HCEC 1CT (cell line): ENCODE measurements at places on chromosomes 5 and 9.
A peak's percentile ranks its signal among the peaks of the same experiment; 100 is the strongest.

GRCh38 chr5:61915646-61916045 is 390.4 kb upstream of the KIF2A start:
- no peak for DNase-seq

DNA sequence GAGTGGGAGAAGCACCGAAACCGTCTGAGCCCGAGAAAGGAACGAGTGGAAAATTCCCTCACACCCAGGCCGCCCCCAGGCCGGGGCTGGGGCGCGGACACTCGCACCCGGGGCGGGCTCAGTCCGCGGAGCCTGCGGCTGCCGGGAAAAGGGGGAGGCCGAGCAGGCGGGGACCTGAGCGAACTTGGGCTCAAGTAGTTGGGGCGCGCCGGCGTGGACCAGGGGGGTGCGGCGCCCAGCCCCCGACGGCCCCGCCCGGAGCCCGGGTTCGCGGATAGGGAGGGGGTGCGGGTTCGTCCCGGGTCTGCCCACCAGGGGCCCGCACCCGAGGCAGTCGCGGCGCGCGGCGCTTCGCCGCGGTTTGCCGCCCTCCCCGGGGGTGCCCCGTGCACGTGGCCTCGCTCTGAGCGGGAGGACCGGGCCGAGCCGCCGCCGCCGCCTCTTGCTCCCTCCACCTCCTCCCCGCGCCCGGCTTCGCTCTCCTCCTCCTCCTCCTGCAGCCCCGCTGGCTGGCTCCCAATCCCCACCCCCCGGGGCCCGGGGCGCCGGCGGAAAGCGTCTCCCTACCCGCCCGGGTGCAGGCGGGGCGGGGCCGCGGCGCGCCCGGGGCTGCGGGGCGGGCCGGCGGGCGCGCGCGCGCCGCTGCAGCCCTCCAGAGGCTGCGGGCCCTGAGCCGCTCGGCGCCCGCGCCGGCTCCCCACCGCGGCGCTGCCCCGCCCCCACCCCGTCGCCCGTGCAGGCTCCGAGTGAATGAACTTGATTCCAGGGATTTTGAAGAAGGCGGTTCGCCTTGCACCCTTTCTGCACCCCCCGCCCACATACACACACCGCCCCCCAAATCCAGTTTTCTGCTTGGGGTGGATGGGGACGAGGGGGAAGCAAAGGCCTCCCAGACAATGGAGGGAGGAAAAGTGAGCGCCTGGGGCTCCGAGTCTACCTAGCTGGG is 1.3 kb upstream of the NFIB start:
- DNase-seq, result peak; percentile 32

DNA sequence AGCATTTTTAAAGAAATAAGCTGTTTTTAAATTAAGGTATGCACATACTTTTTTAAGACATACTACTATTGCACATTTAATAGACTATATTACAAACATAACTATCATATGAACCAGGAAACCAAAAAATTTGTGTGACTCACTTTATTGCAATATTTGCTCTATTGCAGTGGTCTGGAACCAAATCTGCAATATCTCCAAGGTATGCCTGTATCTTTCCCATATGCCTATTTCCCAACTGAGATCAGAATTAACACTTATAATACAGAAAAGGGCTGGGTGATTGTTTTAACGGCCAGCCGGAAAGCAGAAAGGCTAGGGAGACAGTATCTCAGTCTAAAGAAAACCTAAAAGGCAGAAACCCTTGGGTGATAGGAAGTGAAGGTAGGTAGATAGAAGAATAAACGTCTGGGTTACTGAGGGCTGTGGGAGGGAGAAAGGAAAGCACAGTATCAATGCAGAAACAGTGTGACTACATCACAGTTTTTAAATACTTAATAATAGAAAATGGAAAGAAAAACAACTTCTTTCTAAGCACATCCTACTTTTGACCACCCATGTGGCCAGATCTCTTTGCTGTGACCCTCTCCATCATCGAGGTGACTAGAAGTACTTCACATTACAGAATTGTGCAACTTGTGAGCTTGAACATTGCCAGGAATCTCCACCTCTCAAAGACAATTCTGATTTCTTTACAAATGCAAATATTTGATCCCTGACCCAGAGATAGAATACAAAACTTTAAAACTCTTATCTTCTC is 126.4 kb downstream of the LPAR1 start:
- DNase-seq, result peak; percentile 89

DNA sequence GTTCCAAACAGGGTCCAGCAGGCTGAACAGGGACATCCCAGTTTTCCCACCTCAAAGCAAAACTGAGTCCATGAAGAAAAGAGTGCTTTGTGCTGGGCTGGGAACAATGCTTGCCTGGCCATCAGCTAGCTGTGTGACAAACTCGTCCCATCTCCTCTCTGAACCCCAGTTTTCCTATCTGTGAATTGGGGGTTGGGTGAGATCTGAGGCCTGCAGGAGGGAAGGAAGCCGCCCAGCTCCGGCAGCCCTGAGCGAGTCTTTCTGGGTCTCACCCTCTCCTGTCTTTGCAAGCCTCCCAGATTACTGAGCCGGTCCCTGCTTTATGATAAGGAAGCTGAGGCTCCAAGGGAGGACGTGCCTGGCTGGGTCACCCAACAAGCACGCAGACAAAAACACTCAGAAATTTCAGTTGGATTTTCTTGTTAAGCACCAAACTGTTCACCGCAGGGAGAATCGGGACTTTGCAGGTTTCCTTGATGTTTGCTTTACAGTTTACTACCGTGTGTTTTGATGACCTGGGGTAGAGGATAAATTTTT is 82.6 kb upstream of the LMX1B start:
- DNase-seq, result no peak

GRCh38 chr5:157308836-157309465 is 43.0 kb downstream of the CYFIP2 start:
- peak; percentile 14 for DNase-seq

DNA sequence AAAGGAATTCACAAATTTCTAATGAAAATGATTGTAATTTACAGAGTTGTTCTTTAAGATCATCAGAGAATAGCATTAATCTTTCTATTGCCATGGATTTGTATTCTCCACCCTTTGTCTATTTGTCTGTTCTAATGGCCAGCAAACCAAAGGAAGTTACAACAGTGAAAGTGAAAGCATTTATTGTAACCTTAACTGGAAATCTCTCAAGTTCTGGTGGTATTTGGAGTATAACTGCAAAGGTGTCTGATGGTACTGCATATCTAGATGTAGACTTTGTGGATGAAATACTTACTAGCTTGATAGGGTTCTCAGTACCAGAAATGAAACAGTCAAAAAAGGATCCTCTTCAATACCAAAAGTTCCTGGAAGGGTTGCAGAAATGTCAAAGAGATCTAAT is 21.7 kb downstream of the RMI1 start:
- no peak for DNase-seq

GRCh38 chr5:146165460-146165859 is 17.0 kb downstream of the LARS1 start:
- DNase-seq, result no peak

- DNase-seq, result peak; percentile 43
Measured at GRCh38 chr9:89328064-89328463, 9.8 kb downstream of the SECISBP2 start.

DNA sequence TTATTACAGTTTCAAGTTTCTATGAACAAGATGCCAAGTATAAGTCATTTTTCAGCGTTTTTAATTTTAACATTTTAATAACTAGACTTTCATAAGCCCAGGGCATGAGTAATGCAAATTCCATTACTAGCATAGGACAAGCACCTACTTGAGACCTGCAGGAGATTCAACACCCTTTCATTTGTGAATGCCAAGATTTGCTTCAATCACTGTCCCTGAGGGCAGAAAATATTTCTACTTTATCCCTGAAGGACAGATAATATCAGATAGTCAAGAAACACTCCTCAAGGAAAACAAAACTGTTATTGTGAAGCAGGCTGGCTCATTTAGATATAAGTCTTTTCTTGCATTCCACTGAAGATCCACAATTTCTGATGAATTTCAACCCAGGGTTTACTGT is 27.7 kb upstream of the ZNF622 start:
- DNase-seq, result peak; percentile 13

DNA sequence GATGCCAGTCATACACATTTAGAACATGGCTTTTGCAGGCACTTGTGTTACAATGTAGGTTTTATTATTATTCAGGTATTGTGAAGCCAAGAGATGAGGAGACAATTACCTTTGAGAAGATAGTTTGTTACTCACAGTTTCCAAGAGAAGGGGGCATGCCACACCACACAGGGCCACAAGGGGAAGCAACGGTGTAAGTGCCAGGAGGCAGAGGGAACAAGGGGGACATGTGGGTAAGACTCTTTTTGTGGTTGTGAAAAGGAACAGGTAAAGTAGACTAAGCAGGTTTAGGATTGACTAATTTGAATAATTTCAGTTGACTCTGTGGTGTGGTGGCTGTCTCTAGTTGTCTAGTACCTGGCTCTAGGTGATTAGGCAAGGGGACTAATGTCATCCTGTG is 191.2 kb downstream of the TRPM6 start:
- DNase-seq, result no peak

DNA sequence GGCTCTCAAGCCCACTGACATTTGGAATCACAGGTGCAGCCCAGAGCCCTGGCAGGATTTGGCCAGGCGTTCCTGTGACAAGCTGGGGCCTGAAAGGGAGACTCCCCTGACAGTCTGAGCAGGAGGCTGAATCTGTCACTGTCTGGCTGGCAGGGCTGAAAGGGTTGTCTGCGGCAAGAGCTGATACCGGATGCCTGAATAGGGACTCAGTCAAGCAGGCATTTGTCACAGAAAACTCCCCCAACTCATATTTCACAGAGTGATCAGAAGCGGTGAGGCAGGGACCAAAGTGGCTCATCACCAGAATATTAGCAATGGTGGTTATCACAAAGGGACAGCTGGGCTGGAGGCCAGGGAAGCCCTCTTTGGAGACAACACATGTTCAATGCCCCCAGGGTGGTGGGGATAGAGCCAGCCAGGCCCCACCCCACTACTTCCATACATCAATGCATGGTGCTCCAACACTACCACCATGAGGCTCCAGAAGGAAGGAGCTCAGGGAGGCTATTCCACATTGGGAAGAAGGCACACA is 295.5 kb downstream of the DTWD2 start:
- DNase-seq, result no peak

DNA sequence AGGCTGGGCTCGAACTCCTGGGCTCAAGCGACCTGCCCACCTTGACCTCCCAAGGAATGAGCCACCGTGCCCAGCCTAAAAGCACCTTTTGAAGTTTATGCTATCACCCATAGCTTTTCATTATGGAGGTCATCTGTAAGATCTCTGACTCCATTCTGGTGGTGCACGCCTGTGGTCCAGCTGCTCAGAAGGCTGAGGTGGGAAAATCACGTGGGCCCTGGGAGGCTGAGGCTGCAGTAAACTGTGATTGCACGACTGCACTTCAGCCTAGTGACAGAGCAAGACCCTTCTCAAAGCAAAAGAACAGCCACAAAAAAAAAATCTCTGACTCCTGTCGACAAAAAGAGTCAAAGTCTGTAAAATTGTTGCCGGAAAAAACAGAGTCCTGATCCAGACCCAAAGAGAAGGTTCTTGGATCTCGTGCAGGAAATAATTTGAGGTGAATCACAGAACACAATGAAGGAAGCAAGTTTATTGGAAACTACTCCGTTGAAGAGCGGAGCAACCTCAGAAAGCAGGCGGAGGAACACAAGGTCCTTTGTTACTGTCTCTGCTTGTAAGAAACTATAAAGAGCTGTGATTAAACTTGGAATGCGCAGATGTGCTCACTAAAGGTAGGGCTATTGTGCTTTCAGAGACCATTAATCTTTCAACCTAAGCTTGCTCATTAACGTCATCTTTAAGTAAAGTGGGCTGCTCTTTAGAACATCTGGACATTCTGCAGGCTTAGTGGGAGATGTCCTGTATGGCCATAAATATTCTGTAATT is 2.0 kb upstream of the HAUS6 start:
- DNase-seq, result no peak

GRCh38 chr9:90964101-90965020 is 162.7 kb downstream of the SYK start:
- no peak for DNase-seq

- no peak for DNase-seq
Measured at GRCh38 chr9:37010976-37011375, 23.1 kb downstream of the PAX5 start.

DNA sequence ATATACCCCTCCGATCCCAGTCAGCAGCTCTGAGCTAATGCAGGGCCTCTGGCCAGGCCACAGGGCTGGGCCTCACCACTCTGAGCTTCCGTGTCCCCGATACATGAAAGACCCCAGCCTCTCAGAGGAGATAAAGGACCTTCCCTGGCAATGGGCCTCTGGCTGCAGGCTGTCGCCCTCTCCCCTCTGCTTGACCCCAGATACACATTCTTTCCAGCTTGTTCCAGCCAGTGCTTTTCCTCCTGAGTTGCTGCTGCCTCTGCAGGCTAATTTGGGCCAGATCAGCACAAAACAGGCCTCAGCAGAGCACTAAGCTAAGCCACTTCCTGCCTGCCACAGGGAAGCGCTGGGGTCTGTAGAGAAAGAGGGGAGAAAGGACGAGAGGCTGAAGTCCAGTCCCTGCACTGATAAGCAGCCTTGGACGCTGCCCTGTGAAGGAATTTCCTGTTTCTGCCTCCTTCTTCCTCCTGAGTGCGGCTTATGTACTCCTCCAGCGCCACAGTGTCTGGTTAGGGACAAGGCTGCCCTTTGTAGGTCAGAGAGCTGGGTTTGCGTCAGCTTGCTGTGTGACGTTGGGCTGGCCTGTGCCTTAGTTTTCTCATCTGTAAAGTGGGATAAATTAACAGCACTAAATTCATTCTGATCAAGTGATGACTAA is 73.0 kb upstream of the IL17B start:
- peak; percentile 39 for DNase-seq
